ENCODE measurements at places on chromosomes 3 and 15. TPM values are rescaled to one million over a fixed set of nuclear protein-coding genes. Genes with fewer than 3 reads are reported as not detected.
A peak's percentile ranks its signal among the peaks of the same experiment; 100 is the strongest.

DNA sequence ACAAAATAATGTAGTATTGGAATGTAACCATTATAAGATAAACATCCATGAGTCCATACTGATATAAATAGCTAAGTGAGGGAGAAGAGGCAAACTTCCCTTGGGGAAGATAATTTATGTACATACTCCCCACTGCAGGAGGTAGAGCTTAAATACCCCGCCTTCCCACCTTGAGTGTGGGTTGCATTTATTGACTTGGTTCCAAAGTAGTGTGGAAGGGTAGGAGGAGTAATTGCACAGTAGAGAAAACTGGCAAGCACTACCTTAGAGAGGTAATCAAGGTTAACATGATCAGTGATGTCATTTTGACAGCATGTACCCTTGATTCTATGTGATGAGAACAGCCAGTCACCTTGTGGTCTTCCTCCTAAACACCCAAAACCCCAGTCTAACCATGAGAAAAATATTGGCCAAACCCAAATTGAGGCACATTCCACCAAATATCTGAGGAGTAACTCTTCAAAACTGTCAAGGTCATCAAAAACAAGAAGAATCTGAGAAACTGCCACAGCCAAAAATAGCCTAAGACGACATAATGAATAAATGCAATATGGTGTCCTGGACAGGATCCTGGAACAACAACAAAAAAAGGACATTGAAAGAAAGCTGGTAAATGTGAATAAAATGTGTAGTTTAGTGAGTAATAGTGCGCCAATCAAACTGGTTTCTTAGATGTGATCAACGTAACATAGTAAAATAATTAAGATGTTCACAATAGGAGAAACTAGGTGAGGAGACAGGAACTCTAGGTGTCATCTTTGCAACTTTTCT is 774 bp upstream of the CNOT10 start:
- H3K27ac ChIP-seq: peak overlapping the region; percentile 75
- H3K4me3 ChIP-seq: peak overlapping the region; percentile 14
- H3K27me3 ChIP-seq: no peaks in the 10 kb centered on the region
- DNase-seq: no peak

DNA sequence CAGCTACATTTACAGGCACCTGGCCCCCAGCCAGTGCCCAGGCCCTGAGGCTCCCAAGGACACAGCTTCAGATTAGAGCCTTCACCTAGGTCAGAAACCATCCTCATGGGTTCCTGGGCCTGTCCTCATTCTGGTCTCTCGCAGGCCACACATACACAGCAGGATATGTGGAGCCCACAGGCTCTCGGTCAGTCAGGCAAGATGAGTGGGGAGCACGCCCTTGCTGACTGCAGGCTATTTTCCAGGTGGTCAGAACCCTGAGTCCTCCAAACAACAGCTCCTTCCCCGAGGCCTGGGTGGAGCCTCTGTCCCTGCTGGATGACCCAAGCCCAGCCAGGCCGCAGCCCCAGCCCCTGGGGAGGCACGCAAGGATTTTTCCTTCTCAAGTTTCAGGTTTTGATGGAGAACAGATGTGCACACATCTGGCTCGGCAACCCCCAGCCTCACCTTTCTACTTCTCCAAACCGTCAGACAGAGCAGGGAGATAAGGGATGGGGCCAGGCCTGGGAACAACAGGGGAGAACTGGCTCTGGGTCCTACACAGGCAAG is 1.6 kb downstream of the STRA6 start:
- H3K4me1 ChIP-seq: peaks cover 22% of the 10 kb centered on the region
- H3K27me3 ChIP-seq: no peaks in the 10 kb centered on the region
- no peak overlapping the region for H3K27ac ChIP-seq
- DNase-seq: no peak

GRCh38 chr15:55685286-55685685 is 57.7 kb downstream of the PRTG start:
- H3K4me1 ChIP-seq: no peaks in the 10 kb centered on the region
- no peak overlapping the region for H3K4me3 ChIP-seq
- H3K27ac ChIP-seq: no peak overlapping the region

- no peak overlapping the region for H3K4me3 ChIP-seq
- no peaks in the 10 kb centered on the region for H3K4me1 ChIP-seq
- peaks cover 6% of the 10 kb centered on the region for H3K36me3 ChIP-seq
- DNase-seq: no peak
Measured at GRCh38 chr15:76945494-76946093, 14.0 kb downstream of the RCN2 start.

DNA sequence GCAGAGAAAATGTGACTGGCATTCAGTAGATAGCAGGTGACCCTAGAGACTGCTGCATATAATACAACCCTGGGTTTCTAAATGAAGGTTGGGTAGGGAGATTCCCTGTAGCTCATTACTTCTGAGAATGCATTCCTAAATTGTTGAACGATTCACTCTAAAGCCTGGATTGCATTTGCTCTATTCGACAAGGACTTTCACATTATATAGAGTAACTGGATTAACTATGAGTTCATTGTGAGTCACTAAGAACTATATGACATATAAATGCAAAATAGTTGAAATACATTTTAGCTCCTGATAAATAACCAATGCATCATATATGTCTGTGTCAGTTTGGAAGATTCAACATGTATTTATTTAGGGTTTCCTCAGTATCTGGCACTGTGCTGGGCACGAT is 294.7 kb upstream of the CCDC54 start:
- H3K27ac ChIP-seq: no peak overlapping the region
- no peaks in the 10 kb centered on the region for H3K4me1 ChIP-seq
- H3K27me3 ChIP-seq: no peaks in the 10 kb centered on the region
- H3K4me3 ChIP-seq: no peak overlapping the region
- H3K36me3 ChIP-seq: no peaks in the 10 kb centered on the region

- DNase-seq: no peak
- no peaks in the 10 kb centered on the region for H3K27me3 ChIP-seq
Measured at GRCh38 chr3:16173283-16174025, 1.0 kb upstream of the GALNT15 start.

DNA sequence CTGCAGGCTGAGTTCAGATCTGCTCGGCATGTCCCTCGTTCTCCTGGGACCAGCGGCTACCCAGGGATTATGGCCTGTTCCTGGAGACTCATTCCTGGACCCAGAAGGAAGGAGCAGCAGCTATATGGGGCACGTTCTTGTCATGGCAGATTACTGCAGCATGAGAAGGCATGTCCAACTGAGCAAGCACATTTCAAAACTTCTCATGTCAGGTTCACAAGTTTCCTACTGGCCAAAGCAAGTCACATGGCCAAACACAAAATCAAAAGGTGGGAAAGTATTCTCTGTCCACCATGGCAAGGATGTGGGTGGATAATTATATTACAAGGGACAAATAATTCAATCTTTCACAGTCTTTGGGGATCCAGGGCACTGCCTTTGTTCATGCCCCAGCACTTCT is 71.9 kb upstream of the C15orf39 start:
- no peak for DNase-seq
- no peaks in the 10 kb centered on the region for H3K27me3 ChIP-seq
- H3K4me1 ChIP-seq: peaks cover 28% of the 10 kb centered on the region
- H3K4me3 ChIP-seq: no peak overlapping the region
- H3K27ac ChIP-seq: no peak overlapping the region

- H3K36me3 ChIP-seq: no peaks in the 10 kb centered on the region
- H3K4me1 ChIP-seq: no peaks in the 10 kb centered on the region
- H3K27me3 ChIP-seq: no peaks in the 10 kb centered on the region
- H3K27ac ChIP-seq: no peak overlapping the region
- no peak for DNase-seq
- no peak overlapping the region for H3K4me3 ChIP-seq
Measured at GRCh38 chr3:155242342-155242741, 51.1 kb downstream of the STRIT1 start.

DNA sequence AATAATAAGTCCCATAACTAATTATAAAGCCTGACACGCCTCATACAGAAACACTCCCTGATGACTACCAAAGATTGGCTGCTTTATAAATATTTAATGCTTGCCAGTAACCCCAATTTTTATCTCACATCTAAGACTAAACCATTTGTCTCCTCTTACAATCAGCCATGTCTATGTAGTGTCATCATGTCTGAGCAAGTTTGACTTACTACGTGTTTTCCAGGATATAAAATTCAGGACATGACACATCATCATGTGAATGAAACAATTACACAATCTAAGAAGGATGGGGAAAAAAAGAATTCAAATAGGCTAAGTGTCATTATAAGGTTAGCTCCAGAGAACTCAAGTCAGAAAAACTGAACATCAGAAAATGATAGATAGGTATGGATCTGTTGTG is 208.7 kb downstream of the MECOM start:
- H3K36me3 ChIP-seq: no peaks in the 10 kb centered on the region
- no peak overlapping the region for H3K27ac ChIP-seq
- H3K4me1 ChIP-seq: peaks cover 5% of the 10 kb centered on the region

GRCh38 chr3:42459151-42459550 is 43.3 kb upstream of the VIPR1 start:
- no peak for DNase-seq
- H3K4me3 ChIP-seq: no peak overlapping the region
- H3K4me1 ChIP-seq: no peaks in the 10 kb centered on the region
- no peaks in the 10 kb centered on the region for H3K36me3 ChIP-seq
- no peak overlapping the region for H3K27ac ChIP-seq

- H3K4me3 ChIP-seq: no peak overlapping the region
- H3K4me1 ChIP-seq: no peaks in the 10 kb centered on the region
- H3K27me3 ChIP-seq: no peaks in the 10 kb centered on the region
- no peak overlapping the region for H3K27ac ChIP-seq
- DNase-seq: no peak
- no peaks in the 10 kb centered on the region for H3K36me3 ChIP-seq
Measured at GRCh38 chr15:63111481-63111880, 10.2 kb upstream of the LACTB start.

- H3K27me3 ChIP-seq: no peaks in the 10 kb centered on the region
Measured at GRCh38 chr3:54967731-54968161, 39.9 kb upstream of the LRTM1 start.

GRCh38 chr3:168645180-168645579 is 549.5 kb upstream of the GOLIM4 start:
- H3K27me3 ChIP-seq: no peaks in the 10 kb centered on the region
- H3K4me3 ChIP-seq: no peak overlapping the region
- no peaks in the 10 kb centered on the region for H3K4me1 ChIP-seq
- no peaks in the 10 kb centered on the region for H3K36me3 ChIP-seq

DNA sequence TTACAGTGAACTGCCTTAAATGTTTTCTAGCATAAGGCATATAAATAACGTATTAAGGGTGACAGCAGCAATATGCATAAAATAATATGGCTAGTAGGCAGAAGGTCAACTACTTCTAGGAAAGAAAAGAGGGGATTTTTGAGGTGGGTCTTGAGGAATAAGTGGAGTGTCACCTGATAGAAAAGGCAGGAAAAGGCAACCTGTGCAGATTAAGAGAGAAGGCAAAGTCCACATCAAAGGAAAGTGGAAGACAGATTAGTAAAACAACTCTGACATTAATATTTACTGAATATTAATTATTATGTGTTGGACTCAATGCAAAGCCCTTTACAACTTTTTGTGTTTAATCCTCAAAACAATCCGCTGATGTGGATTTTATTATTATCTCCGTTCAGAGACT is 2.8 kb downstream of the THOC7 start:
- DNase-seq: no peak
- H3K27ac ChIP-seq: no peak overlapping the region
- H3K36me3 ChIP-seq: no peaks in the 10 kb centered on the region
- no peaks in the 10 kb centered on the region for H3K27me3 ChIP-seq
- H3K4me3 ChIP-seq: no peak overlapping the region

GRCh38 chr15:75178171-75178937 is 23.3 kb upstream of the C15orf39 start:
- peak; percentile 82 for DNase-seq
- H3K27ac ChIP-seq: peak overlapping the region; percentile 83
- H3K4me3 ChIP-seq: peak overlapping the region; percentile 38

DNA sequence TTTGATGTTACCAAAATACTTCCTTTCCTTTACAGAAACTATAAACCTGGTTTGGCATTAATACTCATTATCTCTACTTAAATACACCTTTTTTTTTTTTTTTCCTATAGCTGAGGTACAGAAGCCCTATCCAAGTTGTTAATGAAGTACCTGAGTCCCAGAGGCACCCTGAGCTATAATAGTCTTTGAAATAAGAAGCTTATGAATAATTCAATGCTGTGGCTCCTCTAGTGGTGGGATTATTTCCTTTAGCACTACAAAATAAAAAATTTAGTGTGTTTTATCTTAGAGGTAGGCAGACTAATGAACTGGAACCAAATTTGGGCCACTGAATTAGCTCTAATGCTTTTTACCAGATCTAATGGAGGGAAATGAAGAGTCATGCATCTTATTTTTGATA is 611.9 kb downstream of the EDEM1 start:
- no peak overlapping the region for H3K4me3 ChIP-seq
- H3K27me3 ChIP-seq: no peaks in the 10 kb centered on the region

DNA sequence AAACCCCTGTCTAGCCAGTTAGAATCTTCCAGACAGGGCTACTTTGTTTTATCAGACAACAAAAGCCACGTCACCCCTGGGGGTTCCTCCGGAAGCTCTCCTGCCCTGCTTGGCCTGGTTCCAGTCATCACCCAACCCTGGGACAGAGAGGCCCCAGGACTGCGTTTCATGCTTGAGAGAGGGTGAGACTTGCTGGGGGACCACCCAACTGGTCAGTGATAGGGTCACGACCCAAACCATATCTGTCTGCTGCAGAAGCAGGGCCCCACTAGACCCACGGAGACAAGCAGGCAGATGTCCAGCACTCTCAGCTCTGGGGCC is 1.2 kb downstream of the NT5DC2 start:
- H3K4me1 ChIP-seq: peaks cover 48% of the 10 kb centered on the region
- H3K4me3 ChIP-seq: peak overlapping the region; percentile 71
- H3K36me3 ChIP-seq: no peaks in the 10 kb centered on the region
- no peak for DNase-seq

GRCh38 chr15:74790080-74790916 is 8.4 kb downstream of the CSK start:
- H3K27me3 ChIP-seq: no peaks in the 10 kb centered on the region
- peaks cover 82% of the 10 kb centered on the region for H3K4me1 ChIP-seq
- H3K27ac ChIP-seq: peak overlapping the region; percentile 98
- no peak overlapping the region for H3K4me3 ChIP-seq

DNA sequence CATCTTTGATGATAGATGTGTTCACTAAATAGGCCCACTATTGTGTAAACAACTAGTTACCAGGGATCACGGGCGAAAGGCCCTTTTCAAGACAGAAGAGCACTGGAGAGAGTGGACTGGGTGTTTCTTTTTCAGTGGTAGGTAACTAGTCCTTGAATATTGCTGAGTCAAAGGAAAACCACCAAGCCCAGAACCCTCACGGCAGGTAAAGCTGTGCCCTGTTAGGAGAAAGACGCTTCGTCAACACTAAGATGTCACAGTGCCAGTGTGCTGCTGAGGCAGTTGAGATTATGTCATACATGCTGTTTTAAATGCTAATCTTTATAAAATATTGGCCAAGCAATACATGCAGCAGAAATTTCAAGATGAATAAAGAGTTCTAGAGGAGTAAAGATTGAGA is 578.6 kb downstream of the PYDC2 start:
- no peak overlapping the region for H3K4me3 ChIP-seq
- no peak for DNase-seq
- H3K36me3 ChIP-seq: no peaks in the 10 kb centered on the region
- H3K27ac ChIP-seq: no peak overlapping the region

Gene B3GALNT1
- 24.7 TPM for total RNA-seq

Gene GUCA1C
- total RNA-seq: not detected

Gene COPG1
- total RNA-seq: 177 TPM

Gene CPLX3
- not detected for total RNA-seq

Gene SENP5
- total RNA-seq: 25.8 TPM

Gene TOPAZ1
- total RNA-seq: not detected

Gene KBTBD12
- 0.37 TPM for total RNA-seq

Gene SEC61A1
- total RNA-seq: 191 TPM

Gene DPPA2
- total RNA-seq: not detected

Gene SLC12A8
- total RNA-seq: 12.2 TPM

Gene GP9
- total RNA-seq: 0.83 TPM

Gene CCR9
- not detected for total RNA-seq

Gene TRAT1
- 2.1 TPM for total RNA-seq

Gene TEX55
- not detected for total RNA-seq

Gene CYP8B1
- total RNA-seq: 0.14 TPM
